ENCODE measurements at places on chromosomes 16 and 17.
A peak's percentile ranks its signal among the peaks of the same experiment; 100 is the strongest.

GRCh38 chr16:21614896-21615295 is 15.5 kb downstream of the METTL9 start:
- DNase-seq = no peak

GRCh38 chr17:72660274-72661115 is 432.0 kb downstream of the SLC39A11 start:
- no peak for DNase-seq

DNA sequence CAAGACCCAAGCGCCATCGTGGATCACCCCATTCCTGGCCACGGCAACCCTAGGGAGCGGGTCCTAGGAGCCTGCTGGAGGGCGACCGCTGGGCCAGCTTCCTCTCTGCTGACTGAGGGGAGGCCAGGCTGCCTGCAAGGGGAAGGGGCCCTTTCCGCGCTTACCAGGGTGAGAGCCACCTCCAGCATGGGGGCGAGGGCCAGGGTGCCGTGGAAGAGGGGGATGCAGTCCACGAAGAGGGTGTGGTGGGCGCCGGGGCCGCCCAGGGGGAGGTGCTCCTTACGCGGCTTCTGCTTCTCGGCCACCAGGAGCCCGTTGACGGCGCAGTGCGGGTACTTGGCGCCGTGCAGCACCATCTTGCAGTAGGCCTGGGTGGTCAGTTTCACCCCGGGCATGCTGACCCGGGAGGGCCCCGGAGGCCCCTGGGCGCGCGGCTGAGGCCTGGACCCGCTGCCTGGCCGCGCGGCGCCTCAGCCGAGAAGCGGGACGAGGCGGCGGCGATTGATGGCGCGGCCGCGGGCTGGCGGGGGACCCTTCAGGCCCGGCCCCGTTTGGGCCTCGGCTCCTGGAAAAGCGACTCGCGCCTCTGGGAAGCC is 345 bp downstream of the EMC8 start:
- peak; percentile 22 for DNase-seq

DNA sequence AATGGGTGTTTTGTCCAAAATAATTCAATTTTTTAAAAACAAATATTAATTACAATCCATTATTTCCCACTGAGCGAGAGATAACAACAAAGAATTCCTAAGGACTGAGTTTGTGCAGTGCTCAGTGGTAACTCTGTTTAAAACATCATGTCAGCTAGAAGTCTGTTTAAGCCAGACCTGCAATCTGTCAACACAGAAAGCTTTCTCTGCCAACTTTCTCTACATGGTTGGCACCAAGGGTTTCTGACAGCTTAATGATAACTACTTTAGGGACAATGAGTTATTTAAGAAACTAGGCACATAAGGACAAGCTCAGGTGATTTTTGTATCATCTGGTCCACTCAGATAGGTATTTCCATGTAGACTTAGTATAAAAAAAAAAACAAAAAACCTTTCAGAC is 81.8 kb downstream of the WDR59 start:
- no peak for DNase-seq

Data from naive thymus-derived CD8-positive, alpha-beta T cell (primary cell).